ENCODE measurements at places on chromosomes 7 and 10.

DNA sequence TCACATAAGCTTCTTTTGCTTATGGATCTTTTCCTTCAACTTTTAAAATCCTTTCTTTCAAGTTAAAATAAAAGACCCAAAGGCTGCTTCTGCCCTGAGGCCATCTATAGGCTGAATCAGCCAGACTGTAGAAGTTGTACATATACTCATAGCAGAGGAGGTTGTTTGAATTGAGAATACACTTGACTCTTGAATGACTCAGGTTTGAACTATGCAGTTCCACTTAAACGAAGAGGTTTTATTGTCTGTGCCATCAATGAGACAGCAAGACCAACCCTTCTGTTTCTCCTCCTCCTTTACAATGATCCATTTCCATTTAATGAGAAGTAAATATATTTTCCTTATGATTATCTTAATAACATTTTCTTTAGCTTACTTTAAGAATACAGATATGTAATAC lies 5.8 kb downstream of the ZNF365 start:
- DNase-seq: no peak

DNA sequence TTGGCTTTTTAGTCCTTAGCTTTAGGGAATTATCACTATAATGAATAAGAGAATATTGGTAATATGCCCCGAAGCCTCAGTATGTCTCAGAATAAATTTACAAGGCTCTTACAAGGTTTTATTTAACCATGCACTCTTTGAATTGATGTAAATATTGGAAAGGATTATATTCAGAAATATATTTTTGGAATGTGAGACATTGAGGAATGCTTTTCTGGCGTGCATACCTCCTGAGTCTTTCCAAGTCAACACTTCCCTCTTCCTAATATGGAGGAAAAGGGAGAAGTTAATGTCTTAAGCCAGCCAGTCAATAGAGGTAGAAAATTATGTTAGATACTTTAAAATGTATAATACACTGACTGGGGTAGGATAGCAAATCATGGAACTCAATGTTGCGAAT lies 1.2 kb upstream of the OR2F1 start:
- DNase-seq: no peak

- DNase-seq: no peak
Observed at GRCh38 chr10:34759161-34759836, 55.8 kb downstream of the PARD3 start.

GRCh38 chr7:3616306-3616705 lies 315.3 kb downstream of the SDK1 start:
- no peak for DNase-seq

DNA sequence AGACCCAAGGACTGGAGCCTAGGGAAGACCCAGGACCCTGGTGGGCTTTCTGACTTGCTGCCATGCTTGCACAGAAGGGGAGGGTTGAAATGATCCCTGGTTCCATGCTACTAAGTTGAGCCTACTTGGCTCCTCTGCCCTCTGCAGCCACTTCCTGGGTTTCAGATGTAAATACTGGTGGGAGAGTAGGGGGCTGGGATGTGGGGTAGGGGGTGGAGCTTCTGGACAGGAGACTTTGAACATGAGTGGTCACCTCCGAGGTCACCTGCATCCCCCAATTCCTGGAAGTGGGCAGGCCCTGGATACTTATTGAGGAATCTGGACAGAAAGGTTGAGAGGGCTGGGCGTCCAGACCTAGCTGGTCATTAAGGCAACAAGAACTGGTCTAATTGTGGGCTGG lies 2.9 kb upstream of the ZMIZ1 start:
- no peak for DNase-seq

- DNase-seq: no peak
Observed at GRCh38 chr7:92763636-92764423, 72.5 kb downstream of the CDK6 start.
